HepG2 (cell line): ENCODE measurements at places on chromosomes 7 and 10.

- DNase-seq = peak; percentile 50
Measured at GRCh38 chr7:105429746-105430612, 41.3 kb upstream of the SRPK2 start.

DNA sequence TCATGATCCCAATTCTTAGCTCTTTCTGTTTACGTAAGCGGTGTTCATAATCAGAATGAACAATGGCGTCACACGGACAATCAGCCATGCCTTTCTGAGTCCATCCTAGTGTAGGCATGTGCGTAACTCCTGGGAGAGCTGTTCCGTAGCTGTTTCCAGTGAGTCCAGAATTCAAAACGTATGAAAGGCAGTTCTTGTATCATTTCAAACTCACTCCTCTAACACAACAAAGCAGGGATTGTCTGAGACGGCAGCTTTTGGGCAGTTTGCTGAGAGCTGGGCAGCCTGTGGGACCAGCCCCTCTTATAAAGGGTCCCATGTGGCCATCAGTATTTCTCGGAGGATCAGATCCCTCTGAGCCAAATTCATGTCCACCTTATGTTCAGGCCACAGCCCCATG, 43.4 kb downstream of the PSPH start:
- DNase-seq = peak; percentile 27

- no peak for DNase-seq
Measured at GRCh38 chr7:140610204-140611165, 30.1 kb downstream of the DENND2A start.

DNA sequence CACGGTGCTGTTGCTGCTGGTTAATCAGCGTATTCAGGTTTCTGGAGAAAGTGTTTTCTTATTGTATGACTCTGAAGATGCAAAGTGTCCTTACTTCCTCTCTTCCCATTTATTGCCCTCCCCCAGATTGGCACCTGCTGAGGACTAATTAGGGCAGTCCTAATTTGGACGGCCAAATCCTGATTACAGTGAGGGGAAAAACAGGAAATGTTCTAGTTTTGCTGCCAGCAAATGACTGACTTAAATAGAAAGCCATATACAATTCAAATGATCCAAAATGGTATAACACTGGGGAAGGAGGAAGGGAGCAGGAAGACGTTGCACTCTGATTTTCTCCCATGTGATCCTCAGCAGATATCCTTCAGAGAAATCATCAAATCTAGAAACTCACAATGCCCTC, 222.4 kb upstream of the LRGUK start:
- DNase-seq = no peak

- no peak for DNase-seq
Measured at GRCh38 chr7:69122953-69123352, 475.3 kb upstream of the AUTS2 start.

DNA sequence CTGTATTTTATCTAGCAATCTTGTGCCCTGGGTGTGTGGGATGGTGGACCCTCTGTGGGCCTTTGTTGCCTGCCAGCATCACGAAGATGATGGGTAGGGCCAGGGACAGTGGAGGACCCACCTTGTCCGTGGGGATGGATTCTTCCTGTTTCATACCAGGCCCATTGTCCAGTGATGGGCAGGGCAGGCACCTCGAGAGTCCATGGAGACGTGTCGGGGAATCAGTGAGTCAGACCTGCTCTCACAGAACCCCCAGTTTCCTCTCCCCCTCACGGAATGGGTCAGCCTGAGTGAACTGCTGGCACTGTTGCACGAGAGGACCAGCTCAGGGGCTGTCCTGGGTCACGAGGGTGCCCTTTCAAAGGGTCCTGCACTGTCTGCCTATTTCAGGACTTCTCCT, 401.2 kb downstream of the RPS24 start:
- no peak for DNase-seq

DNA sequence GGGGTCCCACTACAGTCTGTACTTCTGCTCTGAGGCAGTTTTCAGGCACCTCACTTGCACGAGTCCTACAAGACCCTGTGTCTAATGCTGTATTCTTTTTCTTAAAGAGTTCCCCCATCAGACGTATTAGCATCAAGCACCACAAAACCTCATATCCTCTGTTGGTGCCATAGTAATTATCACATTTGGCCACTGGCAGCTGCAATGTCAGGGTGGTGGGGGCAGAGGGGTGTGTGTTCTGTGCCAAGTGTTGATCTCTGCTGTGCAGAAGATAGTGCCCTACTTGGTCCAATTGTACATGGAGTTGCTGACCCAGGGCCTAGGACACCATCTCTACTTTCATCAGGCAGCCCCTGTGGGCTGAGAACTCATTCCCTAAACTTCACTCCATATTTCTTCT, 20.0 kb upstream of the JAZF1 start:
- no peak for DNase-seq

DNA sequence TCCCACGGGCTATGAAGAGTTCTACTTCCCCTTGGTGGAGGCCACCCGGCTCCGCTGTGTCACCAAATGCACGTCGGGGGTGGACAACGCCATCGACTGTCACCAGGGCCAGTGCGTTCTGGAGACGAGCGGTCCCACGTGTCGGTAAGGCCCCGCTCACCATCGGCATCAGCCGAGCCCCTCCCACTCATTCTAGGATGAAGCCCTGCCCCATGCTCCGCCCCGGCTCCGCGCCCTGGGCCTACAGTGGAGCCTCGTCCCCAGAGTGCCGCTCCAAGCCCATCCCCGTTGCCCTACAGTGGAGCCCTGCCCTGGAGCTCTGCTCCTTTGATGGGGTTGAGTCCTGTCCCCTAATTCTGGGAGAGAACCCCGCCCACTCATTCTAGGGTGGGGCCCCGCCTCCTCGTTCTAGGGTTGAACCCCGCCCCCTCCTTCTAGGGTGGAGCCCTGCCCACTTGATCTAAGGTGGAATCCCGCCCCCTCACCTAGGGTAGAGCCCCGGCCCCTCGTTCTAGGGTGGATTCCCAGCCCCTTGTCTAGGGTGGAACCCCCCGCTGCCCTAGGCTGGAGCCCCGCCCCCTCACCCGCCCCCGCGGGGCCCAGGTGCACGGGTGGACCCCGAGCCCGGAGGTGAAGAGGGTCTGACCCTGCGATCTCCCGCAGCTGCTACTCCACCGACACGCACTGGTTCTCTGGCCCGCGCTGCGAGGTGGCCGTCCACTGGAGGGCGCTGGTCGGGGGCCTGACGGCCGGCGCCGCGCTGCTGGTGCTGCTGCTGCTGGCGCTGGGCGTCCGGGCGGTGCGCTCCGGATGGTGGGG, 3.4 kb upstream of the MUC12 start:
- peak; percentile 57 for DNase-seq

DNA sequence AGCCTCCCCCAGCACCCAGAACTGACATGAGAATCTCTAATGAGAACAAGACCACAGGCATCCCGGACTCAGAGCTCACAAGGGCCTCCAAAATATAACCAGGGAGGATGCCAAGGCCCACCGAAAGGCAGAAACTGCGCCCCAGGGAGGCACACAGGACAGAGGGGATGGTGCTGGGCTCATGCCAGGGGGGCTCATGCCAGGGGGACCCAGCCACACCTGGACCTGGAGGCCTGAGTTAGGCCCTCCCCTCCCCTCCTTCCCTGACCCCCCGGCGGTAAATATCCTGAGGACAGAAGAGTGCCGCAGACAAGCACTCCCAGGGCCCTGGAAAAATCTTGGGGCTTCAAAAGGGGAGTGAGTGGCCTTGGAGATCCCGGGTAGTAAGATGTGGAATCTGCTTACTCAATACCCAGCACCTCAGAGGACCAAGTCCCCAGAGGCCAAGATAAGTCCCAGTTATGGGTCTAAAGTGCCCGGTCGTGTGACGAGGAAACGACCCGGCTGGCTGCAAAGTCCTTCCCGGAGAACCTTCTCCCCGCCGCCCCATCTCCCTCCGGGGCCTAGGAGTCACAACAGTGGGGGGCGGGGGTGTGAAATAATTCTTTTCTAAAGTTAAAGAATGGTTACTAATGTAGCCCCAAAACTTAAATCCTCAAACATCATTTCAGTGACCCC, 11.9 kb downstream of the PDGFA start:
- DNase-seq = no peak

DNA sequence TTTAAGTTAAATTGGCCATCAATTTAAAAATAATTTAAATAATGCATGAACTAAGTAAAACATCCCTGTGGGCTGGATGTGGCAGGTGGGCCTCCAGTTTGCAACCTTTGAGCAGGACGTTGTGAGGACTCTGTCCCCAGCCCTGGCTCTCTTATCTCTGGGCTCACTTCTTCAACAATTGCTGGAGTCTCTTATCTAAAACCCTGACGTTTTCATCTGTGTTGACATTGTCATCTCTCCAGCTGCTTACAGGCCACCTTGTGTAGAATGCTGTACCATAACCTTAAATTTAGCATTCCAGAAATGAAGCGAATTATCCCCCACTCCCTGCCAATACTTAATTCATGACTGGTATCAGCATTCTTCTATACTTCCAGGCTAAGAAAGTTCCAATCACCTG, 3.2 kb upstream of the KIF5B start:
- DNase-seq = peak; percentile 87

GRCh38 chr7:143463556-143463955, 14.1 kb upstream of the TAS2R41 start:
- no peak for DNase-seq

DNA sequence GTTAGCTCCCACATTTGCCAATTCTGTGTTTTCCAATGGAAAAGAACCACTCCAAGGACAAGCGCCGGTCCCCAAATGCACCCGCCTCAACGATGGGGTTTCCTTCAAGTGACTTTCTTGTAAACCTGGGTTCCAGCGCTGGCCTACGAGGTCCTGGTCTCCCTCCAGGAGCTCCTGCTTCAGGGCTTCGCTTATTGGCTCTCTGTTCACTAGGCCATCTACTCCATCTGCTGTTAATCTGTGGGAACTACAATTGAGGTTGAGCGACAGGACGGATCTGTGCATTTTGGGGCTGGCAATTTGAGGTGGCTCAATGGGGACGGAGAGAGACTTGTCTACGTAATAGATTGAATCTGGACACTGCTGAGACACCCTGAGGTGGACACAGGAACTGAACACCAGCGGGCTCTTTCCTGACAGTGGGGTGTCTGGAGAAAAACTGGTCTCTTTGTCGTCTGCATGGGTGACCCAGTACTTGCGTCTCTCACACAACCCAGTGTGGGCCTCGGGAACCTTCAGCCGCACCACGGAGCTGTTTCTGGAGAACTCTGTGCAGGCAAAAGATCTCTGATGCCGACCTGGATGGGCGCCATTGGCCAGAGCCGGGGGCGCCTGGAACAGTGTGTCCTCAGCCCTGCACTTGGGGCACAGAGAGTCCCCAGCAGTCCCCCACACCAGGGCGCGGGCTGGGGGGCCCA, 115.9 kb upstream of the ADAM12 start:
- peak; percentile 59 for DNase-seq

DNA sequence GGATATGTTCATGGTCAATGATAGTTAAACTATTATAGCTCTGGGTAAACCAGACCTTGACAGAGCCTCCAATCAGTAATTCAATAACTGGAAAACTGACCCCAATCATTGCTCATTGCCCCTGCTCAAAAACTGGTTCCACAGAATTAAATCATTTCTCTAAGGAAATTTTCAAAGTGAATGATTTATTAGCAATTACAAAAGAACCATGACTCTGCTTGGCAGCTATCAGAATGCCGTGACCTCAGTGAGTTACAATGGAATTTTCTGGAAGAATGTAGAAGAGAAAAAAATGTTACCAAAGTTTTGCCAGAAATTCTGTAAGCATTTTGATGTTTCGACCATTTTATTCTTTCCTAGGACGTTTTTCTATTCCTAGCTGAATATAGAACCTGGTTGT, 106.8 kb upstream of the APBB1IP start:
- DNase-seq = no peak

GRCh38 chr10:132408367-132408781, 11.4 kb downstream of the PWWP2B start:
- DNase-seq = no peak

DNA sequence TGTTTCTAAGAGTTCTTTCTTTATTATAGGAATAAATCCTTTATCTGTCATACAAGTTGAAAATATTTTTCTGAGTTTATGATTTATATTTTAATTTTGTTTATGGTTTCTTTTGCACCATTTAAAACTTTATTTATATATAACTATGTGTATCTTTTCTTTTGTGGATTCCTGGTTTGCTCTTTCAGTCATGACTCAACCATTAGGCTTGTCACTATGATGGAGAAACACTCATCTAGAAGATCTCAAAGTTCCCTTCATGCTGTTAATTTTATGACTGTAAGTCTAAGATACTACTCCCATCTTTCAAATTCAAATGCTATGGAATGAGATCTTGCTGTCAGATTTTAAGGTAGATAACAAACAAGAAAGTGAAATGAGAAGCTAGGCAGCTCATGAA, 199.5 kb downstream of the INHBA start:
- DNase-seq = no peak

DNA sequence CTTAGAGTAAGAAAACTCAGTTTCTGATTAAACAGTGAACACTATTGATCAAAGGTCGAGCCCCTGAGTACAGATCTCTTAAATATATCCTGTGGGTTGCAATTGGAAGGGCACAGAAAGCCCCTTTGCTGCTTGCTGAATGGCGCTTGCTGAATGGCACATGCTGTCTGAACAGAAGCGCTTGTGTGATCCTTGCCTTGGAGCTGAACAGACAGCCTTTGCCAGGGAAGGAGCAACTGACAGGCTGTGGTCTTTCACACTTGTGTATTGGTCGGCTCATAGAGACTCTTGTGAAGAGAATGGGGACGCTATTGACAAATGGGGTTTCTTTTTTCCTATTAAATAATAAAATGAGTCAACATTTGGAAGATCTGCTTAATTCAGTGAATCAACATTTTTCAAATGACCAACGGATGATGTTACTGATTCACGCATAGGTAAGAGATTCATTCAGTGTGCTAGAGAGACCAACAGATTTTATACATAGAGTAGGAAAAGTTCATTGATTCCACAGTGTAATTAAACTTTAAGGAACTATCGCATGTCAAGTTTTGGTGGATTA, 99.4 kb upstream of the TNS3 start:
- no peak for DNase-seq

GRCh38 chr7:99380032-99380822, 5.7 kb downstream of the ARPC1B start:
- no peak for DNase-seq

DNA sequence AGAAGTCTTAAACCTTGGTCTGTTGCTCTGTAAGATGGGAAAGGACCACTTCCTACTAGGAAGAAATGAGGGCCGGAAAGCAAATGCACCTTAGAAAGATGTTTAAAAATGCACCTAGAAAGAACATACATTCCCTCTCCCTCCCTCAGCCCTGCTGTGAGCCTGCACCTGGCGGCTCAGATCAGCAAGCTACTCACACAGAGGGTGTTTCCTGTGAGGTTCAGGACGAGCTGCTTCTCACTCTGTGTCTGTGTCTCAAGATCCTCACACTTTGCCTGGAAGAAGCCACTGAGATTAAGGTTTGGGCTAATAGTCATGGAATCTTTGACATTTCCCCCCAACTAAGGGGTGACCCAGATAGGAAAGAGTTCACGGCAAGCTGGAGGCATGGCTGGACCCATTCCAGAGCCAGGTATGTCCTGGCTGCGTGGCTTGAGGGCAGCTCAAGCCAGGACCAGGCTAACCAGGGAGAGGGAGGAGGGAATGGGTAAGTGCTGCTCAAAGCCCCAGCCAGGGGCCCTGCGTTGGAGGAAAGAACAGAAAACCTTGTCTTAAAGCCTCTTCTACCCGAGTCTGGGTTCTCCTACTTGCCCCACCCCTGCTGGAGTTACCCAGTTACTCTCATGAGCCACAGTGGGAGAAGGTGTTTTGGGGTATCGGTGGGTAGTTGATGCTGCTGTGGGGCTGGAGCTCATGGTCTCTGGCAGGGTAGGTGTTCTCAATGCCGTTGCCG, 47.5 kb downstream of the PODXL start:
- DNase-seq = no peak
